ENCODE measurements at places on chromosomes 5 and 9.

DNA sequence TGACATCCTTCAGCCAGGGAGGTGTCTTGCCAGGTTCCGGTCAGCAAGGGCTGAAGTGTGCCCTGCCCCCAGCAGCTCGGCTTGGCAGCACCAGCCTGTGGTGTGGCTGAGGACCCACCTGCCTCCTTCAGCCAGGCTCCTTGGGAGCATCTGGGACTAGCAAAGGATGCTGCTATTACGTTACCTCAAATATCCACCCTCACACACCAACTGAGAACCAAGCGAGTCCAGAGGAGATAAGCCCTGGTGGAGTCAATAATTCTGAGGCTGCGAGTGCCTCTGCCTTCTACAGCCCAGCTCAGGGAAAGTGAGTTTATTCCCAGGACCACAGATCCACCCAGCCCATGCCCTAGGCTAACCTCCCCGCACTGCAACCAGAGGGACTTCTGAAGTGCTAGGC is 57.1 kb upstream of the FSTL4 start:
- DNase-seq: no peak

DNA sequence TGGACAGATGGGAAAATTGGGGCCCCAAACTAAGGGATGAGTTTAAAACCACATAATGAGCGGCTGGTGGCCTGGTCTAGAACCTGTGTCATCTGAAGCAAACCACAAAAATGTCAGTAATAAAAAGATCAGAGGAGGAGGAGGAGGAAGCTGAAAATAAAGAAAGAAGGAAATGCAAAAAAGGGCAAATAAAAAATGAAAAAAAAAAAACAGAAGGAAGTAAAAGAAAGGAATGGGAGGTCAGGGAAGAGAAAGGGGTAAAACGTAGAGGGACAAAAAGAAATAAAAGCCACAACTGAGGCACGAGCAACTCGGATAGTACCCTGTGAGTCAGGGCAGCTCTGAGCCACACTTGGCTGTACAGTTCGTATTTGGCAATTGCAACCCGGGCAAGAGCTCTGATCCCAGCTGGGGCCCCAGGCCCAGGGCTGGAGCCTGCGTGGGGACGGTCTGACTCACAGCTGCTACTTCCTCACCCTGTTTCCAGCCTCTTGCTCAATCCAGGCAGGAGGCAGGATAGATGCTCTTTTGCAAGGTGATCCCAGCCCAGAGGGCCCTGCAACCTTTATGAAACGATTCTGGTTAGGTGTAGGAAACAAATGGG is 137.9 kb upstream of the TRIM32 start:
- DNase-seq: no peak

- no peak for DNase-seq
These were observed 17.6 kb upstream of the UBE2D2 start for GRCh38 chr5:139543423-139543991.

GRCh38 chr9:38026840-38027527 is 42.0 kb downstream of the SHB start:
- no peak for DNase-seq

GRCh38 chr5:147445917-147446316 is 64.0 kb downstream of the DPYSL3 start:
- no peak for DNase-seq

Measured in activated T-helper 1 cell treated with anti-CD3 and anti-CD28 coated beads, Interleukin-2, amount 50 U/mL, for 16 hours (primary cell).